ENCODE measurements at places on chromosomes 13 and 19.

DNA sequence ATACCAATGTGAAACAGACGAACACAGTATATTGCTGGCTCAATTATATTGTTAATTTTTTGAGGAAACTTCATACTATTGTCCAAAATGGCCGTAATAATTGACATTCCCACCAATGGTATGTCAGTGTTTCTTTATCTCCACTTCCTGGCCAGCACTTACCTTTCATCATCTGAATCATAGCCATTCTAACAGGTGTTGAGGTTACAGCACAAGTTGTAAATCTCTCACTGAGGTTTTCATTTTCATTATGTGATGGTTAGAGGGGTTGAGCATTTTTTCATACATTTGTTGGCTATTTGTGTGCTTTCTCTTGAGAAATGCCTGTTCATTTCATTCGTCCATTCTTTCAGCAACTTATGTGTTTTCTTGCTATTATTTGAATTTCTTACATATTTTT is 824.0 kb downstream of the UQCRFS1 start:
- no peak for DNase-seq

- no peak for DNase-seq
Observed at GRCh38 chr13:113150550-113151365, 7.7 kb upstream of the PROZ start.

DNA sequence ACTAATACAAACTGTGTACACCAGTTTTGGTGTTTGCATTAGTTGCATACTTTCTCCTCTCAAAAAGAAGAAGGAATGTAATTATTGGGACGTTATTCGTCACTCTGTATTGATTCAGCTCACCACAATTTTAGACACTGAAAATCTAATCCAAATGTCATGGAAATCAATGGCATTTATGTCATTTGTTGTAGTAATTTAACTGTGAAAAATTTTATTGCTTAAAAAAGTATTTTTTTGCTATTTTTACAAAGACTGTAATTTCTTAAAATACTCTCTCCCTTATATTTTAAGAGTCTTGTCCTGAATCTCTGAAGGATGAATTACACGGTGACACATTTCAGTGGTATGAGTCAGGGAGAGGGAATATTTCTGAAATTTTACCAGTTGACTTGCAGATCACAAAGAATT is 2117.6 kb downstream of the PCDH9 start:
- peak; percentile 90 for DNase-seq

GRCh38 chr13:23609414-23609760 is 39.2 kb downstream of the TNFRSF19 start:
- DNase-seq: no peak

- DNase-seq: no peak
Observed at GRCh38 chr19:51440846-51441409, 17.3 kb downstream of the SIGLEC8 start.

GRCh38 chr19:48780631-48781391 is 25.5 kb downstream of the FGF21 start:
- no peak for DNase-seq

GRCh38 chr13:26964278-26965250 is 204.0 kb upstream of the GPR12 start:
- no peak for DNase-seq

DNA sequence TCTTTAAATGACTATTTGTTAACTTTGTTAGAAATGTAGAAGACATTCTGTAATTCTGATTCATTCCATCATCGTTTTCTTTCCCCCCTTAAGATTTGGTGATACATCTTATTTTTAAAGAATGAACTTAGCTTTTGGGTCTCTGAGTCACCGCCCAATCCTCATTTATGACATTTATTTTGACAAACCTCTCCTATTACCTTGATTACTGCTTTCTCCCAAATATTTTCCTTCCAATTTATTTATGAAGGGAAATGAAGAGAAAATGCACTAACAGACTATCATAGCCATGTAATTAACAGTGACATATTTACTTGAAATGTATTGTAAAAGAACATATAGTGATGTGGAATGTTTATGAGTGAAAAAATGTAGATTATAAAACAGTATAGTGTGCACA is 241.6 kb downstream of the DCLK1 start:
- no peak for DNase-seq

DNA sequence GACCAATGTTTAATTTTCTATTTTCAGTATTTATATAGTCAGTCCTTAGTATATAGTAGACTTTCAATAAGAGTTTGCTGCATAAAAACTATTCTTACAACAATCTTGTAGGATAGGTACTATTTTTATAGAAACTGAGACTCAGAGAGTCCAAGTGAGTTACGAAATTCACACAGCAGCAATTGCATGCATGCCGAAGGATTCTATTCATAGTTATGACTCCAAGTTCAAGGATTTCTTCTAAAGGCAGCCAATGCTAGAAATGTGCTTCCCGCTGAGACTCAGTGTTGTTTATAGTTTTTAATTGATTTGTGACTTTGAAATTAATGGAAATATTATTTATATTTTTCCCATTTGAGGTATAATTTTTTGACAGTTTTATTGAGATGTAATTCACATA is 62.7 kb upstream of the CSNK1A1L start:
- DNase-seq: no peak

DNA sequence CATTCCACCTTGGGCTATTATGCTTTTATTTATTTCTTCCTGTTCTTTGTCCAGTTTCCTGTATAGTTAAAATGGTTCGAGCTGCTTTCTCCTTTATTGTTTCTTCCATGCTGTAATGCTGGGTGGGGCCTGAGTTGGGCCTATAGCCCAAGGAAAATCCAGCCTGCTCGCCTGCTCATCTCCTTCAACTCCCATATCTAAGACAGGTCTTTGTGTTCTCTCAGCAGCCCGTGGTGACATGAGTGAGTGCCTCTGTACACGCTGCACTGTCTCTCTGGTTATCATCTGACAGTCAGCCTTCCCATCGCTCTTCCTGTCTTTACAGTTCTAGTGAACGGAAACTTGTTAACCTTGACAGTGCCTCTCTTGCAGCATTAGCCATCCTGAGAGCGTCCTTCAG is 221.9 kb upstream of the SLC10A2 start:
- no peak for DNase-seq

GRCh38 chr13:30615481-30615865 is 2.2 kb upstream of the USPL1 start:
- no peak for DNase-seq

GRCh38 chr19:35882114-35882832 is 13.9 kb downstream of the APLP1 start:
- no peak for DNase-seq

All from BJ (cell line).